ENCODE measurements at places on chromosomes 7 and 10.

GRCh38 chr7:26426096-26426495, 134.4 kb downstream of the SNX10 start:
- no peaks in the 10 kb centered on the region for H3K27me3 ChIP-seq
- H3K36me3 ChIP-seq, result no peaks in the 10 kb centered on the region
- H3K4me1 ChIP-seq, result no peaks in the 10 kb centered on the region
- no peak overlapping the region for H3K27ac ChIP-seq
- no peak for DNase-seq

GRCh38 chr7:92873776-92874175, 37.4 kb upstream of the CDK6 start:
- no peak overlapping the region for H3K4me3 ChIP-seq
- H3K27me3 ChIP-seq, result no peaks in the 10 kb centered on the region
- DNase-seq, result no peak
- H3K4me1 ChIP-seq, result peaks cover 9% of the 10 kb centered on the region

- no peaks in the 10 kb centered on the region for H3K36me3 ChIP-seq
- H3K4me3 ChIP-seq, result peak overlapping the region; percentile 68
- H3K27ac ChIP-seq, result no peak overlapping the region
- no peaks in the 10 kb centered on the region for H3K27me3 ChIP-seq
- H3K4me1 ChIP-seq, result no peaks in the 10 kb centered on the region
Measured at GRCh38 chr10:80535671-80536360, 1.9 kb upstream of the SH2D4B start.

DNA sequence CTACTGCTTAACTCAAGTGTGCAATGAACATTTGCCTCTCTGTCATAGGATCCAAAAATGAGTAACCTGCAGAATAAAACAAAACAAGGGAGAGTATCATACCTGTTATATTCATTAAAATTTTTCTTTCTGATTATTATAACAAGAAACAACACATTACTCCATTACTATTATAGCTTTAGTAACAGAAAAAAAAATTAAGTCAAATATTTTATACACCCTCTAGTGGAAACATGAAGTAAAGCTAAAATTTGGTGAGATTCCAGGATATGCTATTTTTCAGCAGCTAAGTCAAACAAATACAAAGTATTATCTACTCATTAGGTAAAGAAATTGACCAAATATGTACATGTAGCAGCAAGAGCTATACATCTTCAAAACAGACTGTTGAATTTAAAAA, 56.3 kb downstream of the PDZD8 start:
- no peak overlapping the region for H3K27ac ChIP-seq
- no peak overlapping the region for H3K4me3 ChIP-seq
- no peaks in the 10 kb centered on the region for H3K36me3 ChIP-seq
- H3K27me3 ChIP-seq, result no peaks in the 10 kb centered on the region

Measured in thoracic aorta (tissue), 2 donors.